ENCODE measurements at places on chromosomes 13 and 19.

DNA sequence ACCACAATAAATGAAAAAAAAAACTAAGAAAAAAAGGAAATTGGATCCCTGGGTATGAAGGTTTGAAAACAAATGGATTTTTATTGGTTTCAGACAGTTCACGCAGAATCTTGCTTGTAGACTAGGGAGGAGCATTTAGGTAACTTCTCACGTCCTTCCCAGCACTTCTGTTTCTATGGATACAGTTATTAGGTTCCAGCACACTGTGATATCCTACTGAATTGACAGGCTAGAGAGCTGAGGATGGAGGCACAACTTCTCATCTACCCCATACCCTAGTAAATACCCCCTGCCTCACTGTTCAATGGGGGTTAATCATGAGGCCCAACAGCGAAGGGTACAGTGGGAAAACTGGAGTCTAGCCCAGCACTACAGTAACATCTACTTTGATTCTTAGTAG is 304.1 kb downstream of the ENOX1 start:
- DNase-seq: no peak

DNA sequence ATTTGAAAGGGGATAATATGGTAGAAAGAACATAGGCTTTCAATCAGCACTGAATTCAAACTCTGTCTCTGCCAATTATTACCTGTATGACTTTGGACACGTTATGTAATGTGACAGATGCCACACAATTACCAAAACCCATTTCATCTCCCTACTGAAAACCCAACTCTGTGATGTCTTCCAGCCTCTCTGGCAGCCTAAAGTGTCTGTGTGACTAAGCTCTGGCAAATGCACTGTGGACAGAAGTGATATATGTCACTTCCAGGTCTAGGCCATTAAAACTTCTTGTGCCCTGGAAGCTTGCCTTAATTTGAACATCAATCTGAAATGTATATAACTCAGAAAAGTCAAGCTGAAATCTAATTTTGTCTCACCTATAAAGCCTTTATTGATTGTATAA is 552.0 kb downstream of the RFC3 start:
- peak; percentile 64 for DNase-seq

GRCh38 chr19:46722004-46722380 is 5.1 kb upstream of the PRKD2 start:
- DNase-seq: no peak

DNA sequence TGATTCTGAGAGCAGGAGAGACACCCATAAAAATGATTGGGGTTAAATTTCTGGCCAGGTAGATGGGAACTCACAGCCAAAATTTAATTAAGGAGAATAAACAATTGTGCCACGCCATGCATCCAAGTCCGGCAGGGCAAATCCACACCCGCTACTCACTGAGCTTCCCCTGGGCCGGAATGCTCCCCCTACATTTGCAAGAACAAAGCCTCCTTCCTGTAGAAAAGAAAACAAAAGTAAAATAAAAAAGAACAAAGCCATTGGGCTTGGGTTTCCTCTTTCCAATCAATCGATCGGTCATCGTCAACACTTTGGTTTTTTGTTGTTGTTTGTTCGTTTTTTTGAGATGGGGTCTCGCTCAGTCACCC is 30.2 kb upstream of the TFDP1 start:
- DNase-seq: no peak

DNA sequence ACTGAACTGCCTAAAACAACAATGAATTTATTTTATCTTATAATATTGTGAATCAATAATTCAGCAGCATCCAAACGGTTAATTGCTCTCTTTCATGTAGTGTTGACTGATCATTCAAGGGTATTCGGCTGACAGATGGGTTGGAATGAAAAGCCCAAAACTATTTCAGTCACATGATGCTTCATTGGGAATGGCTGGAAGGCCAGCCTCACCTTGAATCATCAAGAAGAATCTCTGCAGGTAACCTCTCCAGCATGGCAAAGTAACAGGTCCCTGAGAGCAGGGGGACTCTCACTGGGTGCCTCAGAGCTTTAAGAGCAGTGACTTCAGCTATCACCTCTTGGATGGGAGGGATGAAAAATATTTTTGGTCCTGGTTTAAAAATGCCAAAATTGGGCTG is 1395.7 kb downstream of the OLFM4 start:
- DNase-seq: no peak

DNA sequence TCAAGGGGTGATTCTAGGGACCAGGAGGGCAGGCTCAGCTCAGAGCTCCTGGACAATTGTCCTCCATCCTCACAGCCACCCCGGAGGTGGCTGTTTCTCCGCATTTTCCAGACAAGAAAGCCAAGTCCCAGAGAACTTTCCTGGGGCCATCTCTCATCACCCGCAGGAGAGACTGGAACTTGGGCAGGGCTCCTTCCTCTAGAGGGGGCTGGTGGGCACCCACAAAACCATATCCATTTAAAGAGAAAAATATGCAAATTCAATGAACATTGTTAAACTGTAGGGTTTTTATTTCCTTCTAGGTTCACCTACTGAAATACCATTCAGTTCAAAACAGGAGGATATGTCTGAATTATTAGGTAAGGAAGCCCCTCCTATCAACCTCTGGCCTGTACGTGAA is 16.6 kb downstream of the SPACA7 start:
- DNase-seq: no peak

DNA sequence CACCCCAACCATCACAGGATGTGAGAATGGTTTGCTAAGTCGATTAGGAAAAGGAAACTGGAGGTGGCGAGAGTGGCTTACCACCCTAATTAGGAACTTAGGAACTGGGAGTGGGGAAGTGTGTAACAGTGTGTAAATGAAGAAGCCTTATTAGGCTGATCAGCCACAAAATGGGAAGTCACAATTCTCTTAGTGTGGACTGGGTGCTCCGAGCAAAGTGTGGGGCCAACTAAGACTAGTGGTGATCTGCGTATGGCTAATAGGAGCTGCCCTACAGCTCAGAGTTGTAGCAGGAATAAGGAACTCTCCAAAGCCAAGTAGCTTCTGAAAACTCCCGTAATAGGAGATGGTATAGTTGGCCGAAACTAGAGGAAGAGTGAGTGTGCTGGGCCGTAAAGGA is 7.6 kb downstream of the SIGLEC11 start:
- DNase-seq: no peak

DNA sequence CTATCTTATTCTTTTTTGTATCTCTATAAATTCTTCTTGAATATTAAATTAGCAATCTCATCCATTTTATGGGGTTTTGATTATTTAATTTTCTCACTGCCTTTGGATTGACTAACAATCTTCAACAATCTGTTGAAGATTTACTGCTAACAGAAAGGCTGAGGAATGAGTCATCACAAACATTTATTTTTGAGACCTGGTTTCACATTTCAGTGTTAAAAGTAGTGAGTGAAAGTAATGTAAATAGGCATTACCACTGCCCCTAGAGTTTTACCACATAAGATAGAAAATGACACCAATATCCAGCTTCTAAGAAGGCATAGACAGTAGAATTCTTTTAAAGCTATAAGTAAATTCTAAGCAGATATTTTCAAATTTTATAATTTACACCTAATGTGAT is 472.8 kb downstream of the OLFM4 start:
- DNase-seq: no peak

DNA sequence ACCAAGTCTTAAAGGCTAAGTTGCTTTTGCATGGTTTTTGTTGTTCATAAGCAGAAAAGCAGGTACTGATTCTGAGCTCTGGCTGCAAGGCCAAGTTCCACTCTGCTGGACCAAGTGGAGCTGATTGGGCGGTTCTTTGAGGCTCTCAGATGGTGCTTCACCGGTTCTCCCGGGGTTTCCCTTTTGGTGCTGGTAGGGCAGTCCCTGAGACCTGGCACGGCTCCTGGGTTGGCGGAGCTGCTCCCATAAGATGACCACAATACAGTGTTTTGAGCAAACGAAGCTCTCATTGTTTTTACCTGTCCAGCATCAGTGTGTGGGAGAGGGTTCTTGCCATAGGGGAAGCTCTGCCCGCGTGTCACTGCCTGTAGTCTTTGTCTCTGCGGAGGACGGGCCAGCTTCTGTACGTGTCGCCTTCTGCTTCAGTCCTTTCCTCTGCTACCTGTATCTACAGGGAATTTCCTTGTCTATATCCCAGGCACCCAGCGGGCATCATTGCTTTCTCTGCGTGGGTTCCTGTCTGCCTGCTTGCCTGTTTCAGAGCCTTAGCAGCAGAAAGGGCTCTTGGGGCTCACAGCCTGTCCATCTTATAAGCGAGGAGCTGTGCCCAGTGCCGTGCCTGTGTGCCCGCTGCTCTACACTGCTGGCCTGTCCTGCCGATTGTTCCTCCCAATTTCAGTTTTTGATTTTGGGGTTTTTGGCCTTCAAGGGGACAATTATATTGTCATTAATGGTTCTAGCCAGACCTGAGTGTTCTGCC is 2.3 kb downstream of the U2AF2 start:
- DNase-seq: no peak

GRCh38 chr19:13583114-13583513 is 76.8 kb upstream of the CACNA1A start:
- no peak for DNase-seq

DNA sequence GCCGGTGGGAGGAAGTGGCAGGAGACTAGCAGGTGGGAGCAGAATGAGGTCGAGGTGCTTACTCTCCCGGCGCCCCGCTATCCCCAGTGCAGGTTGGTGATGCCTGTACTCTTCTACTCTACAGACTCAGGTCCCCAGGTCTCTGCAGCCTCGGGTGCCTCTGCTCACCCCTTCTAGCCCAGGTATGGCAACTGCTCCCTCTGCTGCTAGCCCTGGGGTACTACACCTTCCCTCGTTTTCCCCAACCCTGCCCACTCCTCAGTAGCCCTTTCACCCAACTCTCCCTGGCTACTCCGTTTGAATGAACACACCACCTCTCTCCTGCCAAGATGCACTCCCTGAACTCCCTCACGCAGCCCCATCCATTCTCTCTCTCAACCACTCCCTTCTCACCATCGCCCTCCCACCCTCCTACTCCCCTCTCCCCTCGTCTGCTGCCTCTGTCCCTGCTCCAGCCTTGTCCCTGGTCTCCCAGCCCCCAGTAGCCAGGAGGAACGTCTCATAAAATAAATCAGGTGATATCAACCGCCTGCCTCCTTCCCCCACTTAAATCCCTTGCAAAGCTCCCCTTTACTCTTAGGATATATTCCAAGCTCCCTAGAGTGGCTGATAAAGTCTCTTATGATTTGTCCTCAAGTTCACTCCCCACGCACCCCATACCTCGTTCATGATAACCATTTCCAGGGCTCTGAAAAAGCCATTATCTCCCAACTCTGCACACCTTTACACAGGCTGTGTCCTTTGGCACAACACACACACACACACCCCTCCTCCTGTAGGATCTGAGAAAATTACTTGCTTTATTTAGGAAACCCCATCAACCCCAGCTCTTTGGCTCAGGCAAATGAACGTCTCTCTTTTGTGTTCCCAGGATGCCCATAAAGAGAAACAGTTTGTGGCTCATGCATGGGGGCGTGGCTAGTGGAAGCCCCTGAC is 8.2 kb upstream of the MEIS3 start:
- DNase-seq: peak; percentile 91
